ENCODE measurements at places on chromosomes 12 and 14.

GRCh38 chr14:61719344-61720293 lies 24.3 kb downstream of the HIF1A start:
- DNase-seq, result no peak

DNA sequence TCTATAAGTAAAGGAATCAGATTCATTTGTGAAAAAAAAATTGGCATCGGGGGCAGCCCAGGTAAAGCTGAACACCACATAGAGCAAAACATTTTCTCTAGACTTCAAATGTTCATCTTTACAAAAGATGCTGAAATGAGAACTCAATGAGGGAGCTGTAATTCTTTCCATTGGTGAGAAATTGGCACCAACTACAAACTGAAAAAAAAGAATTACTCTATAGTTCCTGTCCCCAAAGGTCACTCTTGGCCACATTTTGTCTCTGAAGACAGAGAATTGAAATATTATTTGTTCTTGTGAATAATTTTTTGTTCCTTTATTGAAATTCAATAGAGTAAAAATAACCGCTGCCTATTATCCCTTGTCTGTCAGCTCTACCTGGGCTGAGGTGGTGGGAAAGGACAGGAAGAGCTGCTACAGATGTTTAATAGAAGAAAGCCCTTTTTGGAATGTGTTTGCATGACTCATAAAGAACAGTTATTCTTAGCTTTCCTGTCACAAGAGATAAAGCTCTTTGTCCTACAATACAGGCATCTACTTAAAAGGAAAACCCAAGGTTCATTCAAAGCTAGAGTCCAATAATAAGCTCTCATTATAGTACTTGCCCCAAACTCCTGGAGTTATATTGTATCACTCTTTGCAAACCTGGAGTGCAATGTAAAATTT lies 380.1 kb upstream of the KITLG start:
- no peak for DNase-seq

GRCh38 chr14:74698465-74698864 lies 14.4 kb downstream of the AREL1 start:
- DNase-seq, result no peak

GRCh38 chr14:102063109-102063807 lies 23.6 kb downstream of the HSP90AA1 start:
- DNase-seq, result peak; percentile 48

DNA sequence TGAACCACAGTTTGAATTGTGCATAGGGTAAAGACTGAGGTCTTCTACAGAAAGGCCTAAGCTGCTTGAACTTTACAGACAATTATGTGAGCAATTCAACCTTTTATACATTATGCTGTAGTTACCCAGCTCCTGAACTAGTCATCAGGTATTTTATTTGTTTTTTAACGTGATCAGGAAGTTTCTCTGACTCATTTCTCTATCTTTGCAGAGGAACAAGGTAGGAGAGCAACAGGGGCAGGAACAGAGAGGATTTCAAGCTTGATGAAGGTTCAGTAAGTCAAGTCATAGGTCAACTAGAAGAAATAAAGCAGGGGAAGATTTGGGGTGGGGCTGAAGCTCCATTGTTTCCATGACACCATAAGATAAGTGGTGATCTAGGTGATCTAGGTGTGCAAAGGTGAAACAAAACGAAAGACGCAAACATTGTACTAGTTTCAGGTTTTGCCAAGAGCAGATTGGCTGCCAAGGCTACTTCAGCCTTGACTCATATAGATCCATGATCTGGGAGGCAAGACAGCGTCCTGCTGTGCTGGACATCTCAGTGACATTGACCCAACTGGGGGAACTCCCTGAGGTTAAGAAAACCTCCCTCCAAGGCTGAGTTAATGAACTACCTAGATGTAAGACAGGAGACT lies 198.1 kb downstream of the DAD1 start:
- DNase-seq, result no peak

DNA sequence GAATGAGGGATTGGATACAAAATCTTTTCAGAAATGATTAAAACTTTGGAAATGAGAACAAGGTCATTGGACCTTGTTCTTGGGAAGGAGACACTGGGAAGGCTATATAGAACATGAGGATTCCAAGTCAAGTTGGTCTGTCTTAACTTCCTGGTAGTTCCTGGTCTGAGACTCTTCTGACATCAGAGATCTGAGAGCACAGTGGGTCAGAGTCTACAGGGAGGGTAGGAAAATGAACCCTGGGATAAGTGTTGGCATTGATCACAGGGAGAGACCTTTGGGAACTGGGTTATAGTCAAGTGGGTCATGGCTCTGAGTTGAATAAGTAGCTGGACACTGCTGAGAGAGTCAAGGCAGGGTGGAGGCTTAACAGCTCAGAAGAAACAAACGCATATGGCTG lies 17.3 kb upstream of the KCNA1 start:
- no peak for DNase-seq

DNA sequence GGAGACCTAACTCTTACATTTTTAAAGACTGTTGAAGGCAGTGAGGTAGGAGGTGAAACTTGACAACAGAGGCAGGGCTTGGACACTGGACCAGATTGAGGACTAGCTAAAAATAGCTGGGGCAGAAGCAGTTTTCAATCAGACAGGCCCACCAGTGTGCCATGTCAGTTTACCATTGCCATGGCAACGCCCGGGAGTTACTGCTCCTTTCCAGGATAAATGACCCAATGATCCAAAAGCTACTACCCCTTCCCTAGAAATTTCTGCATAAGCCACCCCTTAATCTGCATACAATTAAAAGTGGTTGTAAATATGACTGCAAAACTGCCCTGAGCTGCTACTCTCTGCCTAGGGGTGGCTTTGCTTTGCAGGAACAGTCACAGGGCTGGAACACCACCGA lies 53.2 kb upstream of the PKP2 start:
- DNase-seq, result no peak

DNA sequence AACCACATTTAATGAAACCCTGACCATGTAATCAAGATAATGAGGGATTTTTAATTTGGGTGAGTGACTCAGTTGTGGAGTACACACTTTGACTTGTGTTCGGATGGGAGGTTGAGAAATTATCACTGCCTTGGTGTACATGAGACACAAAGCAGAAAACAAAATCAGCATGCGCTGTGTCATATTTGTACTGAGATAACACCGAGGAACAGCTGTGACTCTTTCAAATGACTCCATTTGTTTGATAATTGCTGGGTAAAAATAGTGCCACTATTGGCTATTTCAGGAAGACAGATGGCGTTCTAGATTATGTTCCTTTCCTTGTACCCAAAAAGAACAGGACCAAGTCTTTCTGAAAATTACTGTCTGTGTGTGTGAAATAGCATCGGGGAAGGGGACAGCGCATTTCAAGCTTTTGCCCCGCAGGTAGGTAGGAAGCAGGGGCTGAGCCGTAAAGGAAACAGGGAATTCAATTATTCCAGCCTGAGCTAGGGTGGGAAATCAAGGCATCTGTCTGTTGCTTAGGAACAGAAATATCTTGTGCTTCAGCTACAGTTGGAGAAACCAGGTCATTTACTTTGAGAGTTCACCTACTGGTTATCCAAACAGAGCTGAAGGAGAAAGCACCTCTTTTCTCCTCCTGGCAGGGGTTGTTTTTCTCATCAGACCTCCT lies 114.3 kb downstream of the SNAPC1 start:
- DNase-seq, result peak; percentile 79

DNA sequence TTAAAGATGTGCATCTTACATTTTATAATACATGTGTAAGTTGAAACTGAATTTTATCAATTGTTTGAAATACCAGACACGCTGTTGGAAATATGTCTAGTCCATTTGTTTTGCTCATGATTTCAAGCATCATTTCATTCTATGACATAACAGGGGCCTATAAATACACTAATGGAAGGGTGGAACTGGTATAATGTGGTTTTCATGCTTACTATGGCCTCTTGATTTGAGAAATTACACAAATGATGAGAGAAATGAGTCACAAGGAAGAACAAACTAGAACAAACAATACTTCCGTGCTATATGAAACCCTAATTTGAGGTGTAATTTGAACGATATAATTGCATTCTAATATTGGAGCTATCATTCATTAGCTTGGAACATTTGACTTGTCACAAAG lies 663.4 kb downstream of the SLC16A7 start:
- peak; percentile 94 for DNase-seq
